Stimulated activated CD4-positive, alpha-beta T cell treated with anti-CD3 and anti-CD28 coated beads, Interleukin-2, amount 100 ng/mL, for 24 hours (primary cell): ENCODE measurements at places on chromosomes 12 and 14.
A peak's percentile ranks its signal among the peaks of the same experiment; 100 is the strongest.

DNA sequence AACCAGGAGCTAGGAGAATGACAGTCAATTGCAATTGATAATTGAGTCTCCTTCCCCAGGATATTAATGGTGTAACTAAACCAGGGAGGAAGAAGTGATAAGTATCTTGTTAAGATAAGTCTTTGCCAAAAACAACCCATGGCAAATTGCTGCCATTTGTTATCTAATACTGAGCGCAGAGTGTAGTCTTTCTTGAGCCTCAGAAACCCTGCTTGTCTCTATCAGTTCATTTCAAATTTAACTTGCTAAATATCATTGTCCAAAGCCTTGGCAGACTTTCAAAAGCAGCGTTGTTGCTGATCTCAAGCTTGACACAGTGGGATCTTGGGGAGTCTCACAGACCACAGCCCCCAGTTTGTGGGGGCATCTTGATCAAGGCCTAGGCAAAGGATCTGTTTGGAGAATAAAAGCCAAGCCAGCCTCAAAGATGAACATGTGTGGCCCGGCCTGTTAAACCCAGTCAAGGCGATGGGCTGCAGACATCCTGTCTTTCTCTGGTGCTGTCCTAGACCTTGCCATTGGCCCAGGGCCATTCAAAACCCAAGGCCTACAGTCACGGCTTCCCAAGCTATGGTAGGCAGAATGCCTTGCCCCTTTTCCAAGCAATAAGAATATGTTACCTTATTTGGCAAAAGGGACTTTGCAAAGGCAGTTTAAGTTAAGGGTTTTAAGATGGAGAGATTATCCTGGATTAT, 164.2 kb downstream of the CHST11 start:
- DNase-seq, result no peak

DNA sequence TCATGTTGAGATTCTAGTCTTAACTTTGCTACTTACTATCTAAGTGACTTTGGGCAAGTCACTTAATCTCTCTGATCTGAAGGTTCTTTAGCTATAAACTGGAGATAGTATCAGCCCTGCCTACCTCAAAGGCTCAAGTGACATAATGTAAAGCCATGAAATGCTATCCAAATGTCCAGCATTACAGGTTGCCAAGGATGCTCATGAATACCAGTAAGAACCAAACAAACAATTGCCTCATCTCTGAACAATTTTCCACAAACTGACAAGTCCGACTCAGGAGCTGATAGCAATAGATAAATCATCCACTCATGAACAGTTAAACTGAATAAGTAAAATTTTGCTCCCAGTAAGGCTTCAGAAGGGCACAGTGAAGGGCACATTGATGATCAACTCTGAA, 51.5 kb downstream of the LMNTD1 start:
- no peak for DNase-seq

- DNase-seq, result no peak
Observed at GRCh38 chr12:53664936-53665335, 10.9 kb downstream of the ATP5MC2 start.

GRCh38 chr14:97270308-97270707, 473.1 kb downstream of the VRK1 start:
- no peak for DNase-seq

DNA sequence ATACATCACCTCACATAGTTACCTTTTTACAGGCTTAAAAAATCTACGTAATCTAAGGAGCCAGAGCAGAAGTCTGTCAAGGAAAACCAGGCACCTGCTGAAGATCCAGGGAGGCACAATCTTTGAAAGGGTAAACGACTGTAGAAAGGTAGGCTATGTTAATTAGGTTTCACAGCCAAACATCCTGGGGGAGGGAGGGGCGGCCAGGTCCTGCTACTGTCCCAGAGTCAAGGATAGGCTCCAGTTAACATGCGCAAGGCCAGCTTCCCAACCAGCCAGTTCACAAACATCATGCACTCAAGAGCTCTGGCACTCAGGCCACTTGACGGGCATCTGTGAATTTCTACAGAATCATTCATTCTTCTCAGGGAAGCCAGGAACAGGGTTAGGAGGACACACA, 22.9 kb downstream of the NIN start:
- no peak for DNase-seq

DNA sequence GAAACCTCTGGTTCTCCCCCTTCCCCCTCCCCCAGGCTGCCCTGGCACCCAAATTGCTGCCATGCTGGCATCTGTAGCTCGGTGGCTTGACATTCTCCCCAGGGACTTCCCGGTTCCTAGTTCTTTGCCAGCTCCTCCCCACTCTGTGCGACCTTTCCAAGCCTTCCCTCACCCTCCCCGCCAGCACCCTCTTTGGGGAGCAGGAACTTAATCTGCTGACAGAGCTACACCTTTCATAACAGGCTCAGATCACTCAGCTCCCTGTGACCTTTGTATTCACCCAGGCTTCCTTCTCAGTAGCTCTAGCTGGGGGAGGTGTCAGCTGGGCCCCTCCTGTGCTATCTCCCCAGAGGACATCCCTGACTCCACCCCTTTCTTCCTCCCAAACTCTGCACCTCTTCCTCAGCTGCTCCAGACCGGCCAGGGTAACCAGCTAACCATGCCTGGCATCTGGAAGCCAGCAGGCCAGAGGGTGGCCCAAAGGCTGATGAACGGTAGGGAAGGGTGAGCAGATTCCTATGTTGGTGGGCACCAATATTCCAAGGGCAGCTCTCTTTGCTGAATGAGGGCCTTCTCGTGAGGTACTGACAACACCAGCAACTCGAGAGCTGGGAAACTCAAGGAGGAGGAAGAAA, 1.8 kb upstream of the COX14 start:
- no peak for DNase-seq

- no peak for DNase-seq
Observed at GRCh38 chr14:51513281-51513680, 138.4 kb upstream of the FRMD6 start.

- DNase-seq, result peak; percentile 21
Observed at GRCh38 chr12:43758247-43758727, 303 bp downstream of the PUS7L start.

GRCh38 chr12:12099102-12099501, 28.4 kb downstream of the BCL2L14 start:
- DNase-seq, result no peak

- no peak for DNase-seq
Observed at GRCh38 chr12:27463511-27464219, 17.1 kb downstream of the SMCO2 start.

- DNase-seq, result peak; percentile 75
Observed at GRCh38 chr12:122203301-122204166, at the start of gene B3GNT4. Gene B3GNT4 (plus strand): TSS chr12:122203709. CDS start chr12:122204619, 910 bp downstream.

DNA sequence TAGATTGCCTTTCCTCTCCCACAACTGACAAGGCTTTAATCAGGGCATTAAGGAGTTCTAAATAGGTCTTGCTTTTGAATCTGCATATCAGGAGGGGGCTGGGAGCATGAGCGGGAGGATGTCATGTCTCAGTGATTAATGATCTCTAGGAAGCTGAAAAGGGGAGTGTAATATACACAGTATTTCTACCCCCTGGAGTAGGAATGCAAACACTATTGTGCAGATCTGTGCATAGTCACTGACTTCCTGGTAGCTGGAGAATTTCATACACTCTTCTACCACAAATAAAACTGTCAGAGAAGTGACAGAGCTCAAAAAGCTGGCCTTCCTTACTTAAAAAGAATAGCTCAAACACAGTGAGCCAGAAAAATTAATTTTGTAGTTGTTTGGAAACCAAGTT, 65.8 kb downstream of the RIC8B start:
- no peak for DNase-seq

- no peak for DNase-seq
Observed at GRCh38 chr14:36579001-36579555, 3.3 kb downstream of the NKX2-8 start.

GRCh38 chr12:112537710-112538396, 119.1 kb downstream of the PTPN11 start:
- no peak for DNase-seq

- DNase-seq, result no peak
Observed at GRCh38 chr12:62129291-62129690, 130.9 kb upstream of the USP15 start.

DNA sequence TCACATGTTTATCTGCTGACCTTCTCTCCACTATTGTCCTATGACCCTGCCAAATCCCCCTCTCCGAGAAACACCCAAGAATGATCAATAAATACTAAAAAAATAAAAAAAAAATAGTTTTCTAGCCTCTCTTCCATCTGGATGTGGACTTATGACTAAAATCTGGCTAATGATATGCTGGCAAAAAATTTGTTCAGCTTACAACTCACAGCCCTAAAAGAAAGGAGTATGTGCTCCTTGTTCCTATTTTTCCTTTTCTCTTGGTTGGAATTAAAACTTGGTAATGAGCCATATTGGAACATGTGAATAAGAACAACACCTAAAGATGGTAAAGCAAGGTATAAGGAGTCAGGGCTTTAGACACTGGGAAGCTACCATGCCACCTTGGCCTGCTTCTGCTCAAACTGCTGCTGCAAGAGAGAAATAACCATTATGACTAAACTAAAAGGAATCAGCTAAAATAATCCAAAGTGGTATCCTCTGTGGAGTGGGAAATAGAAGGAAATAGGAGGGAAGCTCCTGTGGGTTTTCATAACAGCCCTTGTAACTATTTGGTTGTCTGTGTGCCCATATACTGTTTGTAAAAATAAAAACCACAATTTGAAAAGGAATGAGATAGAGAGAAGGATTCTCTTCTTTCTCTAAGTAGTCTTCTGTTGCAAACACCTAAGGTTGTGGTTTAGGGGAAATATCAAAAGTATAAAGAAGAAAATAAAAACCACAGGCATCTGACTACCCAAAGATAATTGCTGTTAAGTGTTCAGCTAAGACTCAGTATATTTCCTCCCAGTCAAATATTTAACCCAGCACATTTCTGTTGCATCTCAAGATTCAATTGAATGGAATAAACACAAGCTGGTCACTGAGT, 53.8 kb downstream of the SDR9C7 start:
- no peak for DNase-seq

GRCh38 chr12:116881877-116882507, 751 bp upstream of the HRK start:
- no peak for DNase-seq

DNA sequence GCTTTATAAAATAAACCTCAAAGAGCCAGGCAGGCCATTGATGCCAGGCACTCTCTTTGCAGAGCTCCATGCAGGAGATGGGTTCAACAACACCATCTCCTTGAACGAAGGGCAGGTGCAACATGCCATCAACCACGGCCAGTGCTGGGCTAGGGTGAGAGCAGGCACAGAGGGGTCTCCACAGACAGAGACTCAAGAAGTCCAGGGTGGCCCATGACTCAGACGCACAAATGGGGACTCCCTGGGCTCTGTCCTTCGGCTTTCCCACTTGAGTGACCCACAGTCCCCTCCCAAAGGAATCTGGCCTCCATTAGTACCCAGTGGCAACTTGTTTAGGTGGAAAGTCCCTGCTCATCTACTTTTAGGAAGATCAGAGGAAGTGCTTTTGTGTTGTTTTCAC, 124.4 kb upstream of the PZP start:
- DNase-seq, result no peak

GRCh38 chr14:90308561-90308960, 23.2 kb downstream of the NRDE2 start:
- DNase-seq, result no peak

DNA sequence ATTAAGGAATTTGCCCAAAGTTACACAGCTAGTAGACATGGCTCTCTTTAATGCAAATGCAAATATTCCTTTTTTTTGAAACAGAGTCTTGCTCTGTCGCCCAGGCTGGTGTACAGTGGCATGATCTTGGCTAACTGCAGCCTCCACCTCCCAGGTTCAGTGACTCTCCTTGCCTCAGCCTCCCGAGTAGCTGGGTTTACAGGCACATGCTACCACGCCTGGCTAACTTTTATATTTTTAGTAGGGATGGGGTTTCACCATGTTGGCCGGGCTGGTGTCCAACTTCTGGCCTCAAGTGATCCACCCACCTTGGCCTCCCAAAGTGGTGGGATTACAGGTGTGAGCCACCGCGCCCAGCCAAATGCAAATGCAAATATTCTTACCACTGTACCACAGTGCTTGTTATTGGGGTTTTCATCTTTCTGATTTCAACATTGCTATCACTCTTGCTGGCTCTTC, 24.5 kb upstream of the HIGD1C start:
- DNase-seq, result no peak

GRCh38 chr12:83807871-83808270, 1104.7 kb downstream of the SLC6A15 start:
- no peak for DNase-seq

DNA sequence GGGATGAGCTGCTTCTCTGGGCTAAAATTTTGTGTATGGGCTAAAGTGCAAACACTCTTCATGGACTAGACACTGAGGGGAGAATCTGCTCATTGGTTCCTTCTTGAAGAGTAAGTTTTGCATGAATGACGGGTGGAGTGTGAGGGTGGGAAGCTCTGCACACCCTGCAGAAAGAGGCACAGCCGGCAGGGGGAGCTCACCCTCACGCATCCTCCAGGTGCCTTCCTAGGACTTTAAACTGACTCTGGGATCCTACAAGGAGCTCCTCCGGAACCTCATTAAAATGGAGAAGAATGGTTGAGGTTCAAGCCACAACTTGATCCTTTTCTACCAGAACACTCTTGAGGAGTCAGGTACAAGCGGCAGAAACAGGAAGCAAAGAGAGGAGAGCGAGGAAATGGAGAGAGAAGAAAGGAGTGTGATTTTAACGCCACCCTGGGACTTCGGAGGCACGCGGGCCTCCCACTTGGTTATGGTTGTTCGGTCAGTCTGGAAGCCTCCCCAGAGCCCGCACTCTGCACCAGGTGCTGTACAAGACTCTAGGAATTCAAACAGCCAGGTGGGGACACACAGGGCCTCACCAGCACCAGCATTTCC, 87.5 kb downstream of the SETD3 start:
- peak; percentile 57 for DNase-seq

DNA sequence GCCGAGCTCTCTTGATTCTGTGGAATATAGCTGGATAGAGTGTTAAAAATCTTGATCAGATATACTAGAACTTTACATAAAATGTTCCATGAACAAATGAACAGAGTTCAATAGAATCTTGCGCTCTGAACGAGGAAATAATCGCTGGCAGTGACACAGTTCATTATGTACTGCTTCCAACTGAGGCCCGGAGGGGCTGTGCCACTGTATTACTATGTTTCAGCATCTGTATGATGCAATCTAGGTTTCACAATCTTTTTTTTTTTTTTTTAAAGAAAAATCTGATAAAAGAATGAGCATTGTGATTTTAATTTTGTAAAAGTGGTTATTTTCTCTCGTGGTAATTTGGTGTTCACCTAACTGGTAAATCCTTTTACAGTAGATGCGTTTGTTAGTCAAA, 77.2 kb downstream of the FERMT2 start:
- DNase-seq, result no peak

- no peak for DNase-seq
Observed at GRCh38 chr12:39364196-39364595, 78.7 kb downstream of the KIF21A start.

- no peak for DNase-seq
Observed at GRCh38 chr14:26974965-26975364, 377.1 kb upstream of the NOVA1 start.

GRCh38 chr12:6929466-6930452, 2.0 kb downstream of the ATN1 start:
- DNase-seq, result no peak

GRCh38 chr14:96579855-96580254, 77.7 kb downstream of the PAPOLA start:
- no peak for DNase-seq

- no peak for DNase-seq
Observed at GRCh38 chr12:110282300-110282860, 1.3 kb downstream of the ATP2A2 start.
